Kidney tubule cell (primary cell): ENCODE measurements at places on chromosomes 12 and 14.
A peak's percentile ranks its signal among the peaks of the same experiment; 100 is the strongest.

DNA sequence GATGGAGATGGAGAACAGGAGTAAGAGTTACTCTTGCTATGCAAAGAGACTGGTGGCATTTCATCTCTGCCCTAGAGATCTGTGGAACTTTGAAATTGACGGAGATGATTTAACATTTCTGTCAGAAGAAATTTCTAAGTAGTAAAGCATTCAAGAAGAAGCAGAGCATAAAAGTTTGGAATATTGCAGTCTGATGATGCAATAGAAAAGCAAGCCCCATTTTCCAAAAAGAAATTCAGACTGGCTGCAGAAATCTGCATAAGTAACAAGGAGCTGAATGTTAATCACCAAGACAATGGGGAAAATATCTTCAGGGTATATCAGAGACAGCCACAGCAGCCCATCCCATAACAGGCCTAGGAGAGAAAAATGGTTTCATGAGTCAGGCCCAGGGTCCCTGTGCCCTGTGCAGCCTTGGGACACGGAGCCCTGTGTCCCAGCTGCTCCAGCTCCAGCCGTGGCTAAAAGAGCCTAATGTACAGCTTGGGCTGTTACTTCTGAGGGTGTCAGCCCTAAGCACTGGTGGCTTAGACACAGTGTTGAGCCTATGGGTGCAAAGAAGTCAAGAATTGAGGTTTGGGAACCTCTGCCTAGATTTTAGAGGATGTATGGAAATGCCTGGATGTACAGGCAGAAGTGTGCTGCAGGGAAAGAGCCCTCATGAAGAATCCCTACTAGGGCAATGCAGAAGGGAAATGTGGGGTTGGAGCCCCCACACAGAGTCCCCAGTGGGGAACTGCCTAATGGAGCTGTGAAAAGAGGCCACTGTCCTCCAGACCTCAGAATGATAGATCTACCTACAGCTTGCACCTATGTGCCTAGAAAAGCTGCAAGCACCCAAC is 616.6 kb downstream of the SLC16A7 start:
- DNase-seq = no peak

GRCh38 chr12:124804011-124804621 is 59.5 kb downstream of the SCARB1 start:
- peak; percentile 13 for DNase-seq

DNA sequence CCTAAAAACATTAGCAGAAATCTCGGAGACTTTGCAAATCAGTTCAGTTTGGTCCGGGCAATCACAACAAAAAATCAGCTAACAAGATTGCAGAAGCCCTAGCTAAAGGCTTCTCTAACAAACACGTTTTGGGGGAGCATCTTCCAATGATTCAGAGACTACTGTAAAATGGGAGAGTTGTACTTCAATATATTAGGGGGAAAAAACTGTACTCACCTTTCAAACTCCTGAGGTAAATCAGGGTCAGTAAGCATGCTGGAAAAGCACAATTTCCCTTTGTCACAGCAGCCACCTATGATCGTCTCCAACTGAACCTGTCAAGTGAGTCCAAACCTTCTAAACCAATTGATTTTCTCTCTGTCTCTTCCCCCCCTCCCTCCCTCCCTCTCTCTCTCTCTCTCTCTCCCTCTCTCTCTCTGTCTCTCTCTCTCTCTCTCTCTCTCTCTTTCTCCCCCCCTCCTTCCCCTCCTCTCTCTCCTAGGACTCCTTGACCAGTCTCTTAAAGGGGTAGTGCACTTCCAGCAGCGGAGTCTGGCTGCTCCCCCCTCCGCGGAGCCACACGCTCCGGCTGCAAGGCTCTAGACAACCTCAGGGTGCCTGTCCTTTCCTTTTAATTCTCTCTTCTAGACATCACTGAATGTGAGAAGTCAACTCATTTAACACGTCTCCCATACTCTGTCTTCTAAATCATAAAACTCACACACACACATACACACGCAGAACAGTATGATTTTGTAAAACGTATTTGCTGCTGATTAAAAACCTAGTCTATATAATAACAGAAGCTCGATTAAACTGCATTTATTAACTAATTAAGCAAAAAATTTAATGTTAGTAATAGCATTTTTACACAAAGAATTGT is at the start of gene SOX5:
SOX5 (minus strand) TSS at position 323 of the 862 bp plus-strand sequence; CDS start at position 254, 69 bp downstream.
- peak; percentile 50 for DNase-seq

- no peak for DNase-seq
Measured at GRCh38 chr12:121568971-121569751, 11.7 kb downstream of the KDM2B start.

- DNase-seq = no peak
Measured at GRCh38 chr12:50106907-50107306, 3.1 kb downstream of the GPD1 start.

DNA sequence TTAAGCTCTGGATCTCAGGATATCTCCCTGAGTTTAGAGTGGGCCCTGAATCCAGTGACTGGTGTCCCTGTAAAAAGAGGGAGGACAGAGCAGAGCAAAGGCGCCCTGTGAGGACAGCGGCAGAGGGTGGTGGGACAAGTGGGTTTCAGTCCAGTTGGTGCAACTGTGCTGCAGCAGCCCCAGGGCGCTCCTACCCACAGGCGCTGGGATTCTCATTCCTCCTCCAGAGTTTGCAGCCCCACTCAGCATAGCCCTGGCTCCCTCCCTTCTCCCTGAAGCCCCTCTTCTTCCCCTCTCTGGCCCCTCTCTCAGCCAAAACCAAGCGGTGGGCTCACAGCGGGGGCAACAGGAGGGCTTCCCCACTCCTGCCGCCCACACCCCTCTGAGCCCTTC is 1.6 kb downstream of the TMEM179 start:
- DNase-seq = no peak

DNA sequence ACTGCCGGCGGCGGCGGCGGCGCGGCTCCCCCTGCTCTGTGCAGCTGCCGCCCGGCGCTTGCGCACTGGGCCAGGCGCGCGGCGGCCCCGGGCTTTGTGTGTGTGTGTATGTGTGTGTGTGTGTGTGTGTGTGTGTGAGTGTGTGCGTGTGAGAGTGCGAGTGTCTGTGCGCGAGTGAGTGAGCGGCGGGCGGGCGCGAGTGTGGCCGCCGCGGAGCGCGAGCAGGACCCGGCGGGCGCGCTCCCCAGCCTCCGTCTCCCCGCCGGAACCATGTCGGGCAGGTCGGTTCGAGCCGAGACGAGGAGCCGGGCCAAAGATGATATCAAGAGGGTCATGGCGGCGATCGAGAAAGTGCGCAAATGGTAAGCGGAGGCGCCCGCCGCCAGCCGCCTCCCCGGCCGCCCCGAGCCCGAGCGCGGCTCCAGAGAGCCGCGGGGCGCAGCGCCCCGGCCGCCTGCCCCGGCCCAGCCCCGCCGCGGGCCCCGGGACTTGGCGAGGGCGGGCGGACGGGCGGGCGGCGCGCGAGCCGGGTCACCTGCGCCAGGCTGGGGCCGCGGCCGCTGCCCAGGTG is at the start of gene BCL7A:
BCL7A (plus strand) TSS at position 63 of the 571 bp plus-strand sequence; CDS start at position 271, 208 bp downstream.
- DNase-seq = peak; percentile 81

DNA sequence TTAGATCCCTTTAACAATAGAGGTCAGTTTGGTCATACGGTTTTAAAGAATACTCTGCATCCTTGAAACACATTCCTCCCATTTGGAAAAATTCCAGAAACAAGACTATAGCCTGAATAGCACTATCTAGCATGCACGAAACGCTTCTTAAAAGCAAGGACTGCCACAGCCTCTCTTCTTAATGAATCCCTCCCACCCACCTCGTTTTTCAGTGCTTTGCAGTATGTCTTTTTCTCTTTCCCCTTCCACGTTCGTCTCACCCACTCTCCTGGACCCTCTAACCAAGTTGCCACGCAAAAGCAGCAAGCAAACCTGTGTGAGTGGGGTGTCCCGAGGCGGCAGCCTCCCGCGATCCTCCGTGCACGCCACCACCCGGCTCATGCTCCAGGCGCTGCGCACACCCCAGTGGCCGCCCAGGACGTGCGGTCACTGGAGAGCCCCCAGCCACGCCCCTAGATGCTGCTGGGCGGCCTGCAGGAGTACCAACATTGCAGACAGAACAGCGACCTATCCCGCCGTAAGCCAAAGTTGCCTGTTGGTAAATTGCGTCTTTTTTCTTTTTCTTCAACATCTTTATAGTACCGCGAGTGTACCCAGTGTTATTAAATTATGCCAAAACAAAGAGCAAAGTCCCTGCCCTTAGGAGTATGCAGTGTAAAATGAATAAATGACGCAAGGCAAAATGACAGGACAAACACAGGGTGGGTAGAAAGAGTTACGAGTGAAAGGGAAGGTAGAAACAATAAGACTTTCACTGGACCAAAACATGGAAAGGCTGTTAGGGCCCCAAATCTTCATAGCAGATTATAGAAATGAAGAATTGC is at the start of gene SLC38A4:
SLC38A4 (minus strand) TSS at position 407 of the 824 bp plus-strand sequence. CDS start 32,926 bp downstream, outside the sequence.
- peak; percentile 24 for DNase-seq

DNA sequence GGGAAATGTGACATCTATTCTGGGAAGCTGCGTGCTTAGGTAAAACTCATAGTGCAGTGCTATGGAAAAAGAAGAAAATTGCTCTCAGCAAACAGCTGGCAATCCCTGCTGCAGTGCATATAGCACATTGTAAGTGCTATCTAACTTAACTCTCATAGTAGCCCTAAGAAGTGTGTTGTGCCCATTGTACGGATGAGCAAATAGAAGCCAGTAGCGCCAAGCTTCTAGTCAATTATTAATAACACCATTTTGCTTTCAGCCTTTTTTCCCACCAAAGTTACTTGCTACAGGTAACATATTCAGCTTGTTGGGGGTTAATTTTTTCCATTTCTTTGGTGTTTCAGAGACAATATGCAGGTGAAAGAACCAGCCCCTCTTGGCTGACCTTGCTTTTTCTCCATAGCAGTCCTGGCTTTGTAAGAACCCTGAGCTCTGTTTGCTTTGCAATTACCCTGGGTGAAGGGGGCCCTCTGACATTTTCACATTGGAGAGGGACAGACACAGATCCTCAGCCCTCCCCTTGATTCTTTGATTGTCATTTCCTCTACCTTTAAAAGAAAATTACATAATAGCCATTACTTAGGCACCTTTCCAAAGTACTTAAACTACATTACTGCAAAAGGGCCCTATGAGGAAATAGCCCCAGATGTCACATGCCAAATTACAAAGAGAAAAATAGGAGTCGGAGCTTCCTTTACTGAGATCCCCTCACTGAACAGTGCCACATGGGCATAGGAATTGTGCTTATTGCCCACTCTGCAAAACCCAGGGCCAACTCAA is 576.2 kb upstream of the TBX3 start:
- DNase-seq = no peak

DNA sequence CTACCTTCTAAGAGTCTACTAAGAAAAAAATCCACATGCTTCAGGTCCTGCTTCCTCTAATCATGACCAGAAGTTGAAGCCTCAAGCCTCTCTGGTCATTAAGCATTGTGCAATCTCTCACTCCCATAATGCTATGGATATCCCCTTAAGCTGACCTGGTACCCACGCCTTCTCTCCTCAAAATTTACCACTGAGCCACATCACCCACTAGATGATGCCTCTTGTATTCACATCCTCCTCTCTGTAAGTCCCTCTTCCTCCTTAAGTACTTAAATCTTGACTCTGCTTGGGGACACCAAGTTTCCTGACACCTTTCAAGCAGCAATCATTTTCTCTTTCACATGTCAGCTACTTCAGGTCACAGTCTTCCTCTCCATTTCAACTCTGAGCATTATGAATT is 9.8 kb downstream of the GALNT4 start:
- no peak for DNase-seq

DNA sequence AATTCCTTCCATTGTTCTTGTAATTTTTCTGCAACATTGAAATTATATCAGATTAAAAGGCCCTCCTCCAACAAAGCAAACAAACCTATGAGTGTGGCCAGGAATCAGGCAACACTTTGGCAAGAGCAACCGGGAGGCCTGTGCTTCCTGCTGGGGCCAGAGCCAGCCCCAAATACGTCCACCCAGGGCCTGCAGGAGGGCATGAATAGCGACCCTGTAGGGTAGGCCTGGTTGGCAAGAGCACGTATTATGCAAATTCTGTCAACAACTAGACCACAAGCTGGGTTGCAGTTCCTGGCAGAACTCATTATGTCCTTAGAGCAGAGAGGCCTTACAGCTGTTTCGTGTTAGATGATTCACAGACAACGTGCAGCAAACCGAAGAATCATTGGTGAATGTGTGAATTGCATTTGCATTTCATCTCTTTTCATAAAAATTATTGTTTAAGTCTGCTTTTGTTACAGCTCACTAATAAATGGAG is 26.9 kb upstream of the LGALS3 start:
- DNase-seq = peak; percentile 84

GRCh38 chr12:3223601-3224529 is 146.7 kb downstream of the TSPAN9 start:
- no peak for DNase-seq

GRCh38 chr12:114445401-114446323 is 39.7 kb upstream of the TBX5 start:
- DNase-seq = no peak

DNA sequence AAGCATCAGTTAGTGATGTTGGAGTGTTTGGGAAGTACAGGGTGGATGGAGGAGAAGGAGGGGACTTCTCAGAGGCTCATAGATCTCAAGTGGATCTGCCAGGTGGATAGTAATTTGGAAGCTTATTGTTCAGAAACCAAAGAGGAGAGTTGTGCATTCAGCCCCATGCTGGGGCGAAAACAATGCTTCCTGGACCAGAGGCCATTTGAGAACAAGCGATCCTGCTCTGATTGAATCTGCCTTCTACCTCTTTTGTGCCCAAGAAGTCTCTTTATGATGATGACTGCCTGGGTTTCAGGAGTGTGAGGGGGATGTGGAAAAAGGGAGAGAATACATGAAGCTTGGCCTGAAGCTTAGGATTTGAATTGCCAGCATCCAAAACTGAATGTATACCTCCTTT is 110.8 kb upstream of the SRRM4 start:
- DNase-seq = no peak

DNA sequence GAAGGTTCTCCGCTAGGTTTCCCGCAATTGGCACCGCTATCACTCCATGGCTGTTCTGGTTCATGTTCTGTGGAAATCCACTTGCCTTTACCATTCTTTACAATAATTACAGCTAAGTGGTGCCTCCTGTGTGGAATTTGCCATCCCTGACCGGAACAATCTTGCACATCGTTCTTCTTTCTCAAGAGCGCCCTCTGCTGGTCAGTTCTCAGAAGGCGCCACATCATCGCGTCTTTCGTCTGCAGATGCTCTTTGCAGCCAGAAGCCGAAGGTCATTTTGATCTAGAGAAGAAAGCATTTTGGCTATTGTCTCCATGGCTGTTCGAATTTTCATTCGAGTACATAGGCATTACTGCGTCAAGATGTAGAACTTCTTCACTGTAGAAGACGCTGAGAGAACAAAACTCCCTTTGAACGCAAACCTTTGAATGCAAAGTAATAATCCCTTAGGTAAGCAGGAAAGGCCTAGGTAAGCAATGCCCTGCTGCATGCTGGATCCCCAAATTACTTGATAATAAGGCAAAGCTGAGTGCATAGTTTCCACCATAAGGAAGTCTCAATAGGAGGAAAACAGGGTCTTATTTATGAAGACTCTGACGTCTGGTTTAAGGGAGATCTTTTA is 10.1 kb upstream of the RTRAF start:
- DNase-seq = peak; percentile 73

DNA sequence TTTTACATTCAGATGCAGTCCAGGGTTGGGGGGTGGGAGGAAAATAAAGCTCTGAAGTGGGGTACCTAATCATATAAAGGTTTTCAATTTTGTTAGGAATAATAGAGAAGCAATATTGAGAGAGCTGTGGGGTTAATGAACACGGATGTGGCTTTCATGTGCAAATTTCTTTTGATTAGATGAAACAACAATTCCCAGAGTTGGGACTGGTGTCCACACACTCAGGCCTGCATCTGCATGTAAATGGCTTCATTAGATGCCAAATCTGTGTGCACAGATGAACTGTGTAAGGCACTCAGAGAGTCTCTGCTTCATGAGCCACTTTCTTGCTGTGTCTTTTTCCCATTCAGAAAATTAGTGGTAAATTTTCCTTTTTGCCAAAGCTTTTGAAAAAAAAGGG is 377.1 kb upstream of the NOVA1 start:
- no peak for DNase-seq

- DNase-seq = no peak
Measured at GRCh38 chr12:123067654-123068053, 83.2 kb downstream of the PITPNM2 start.
